SK-N-MC (cell line): ENCODE measurements at places on chromosomes 7 and 10.

DNA sequence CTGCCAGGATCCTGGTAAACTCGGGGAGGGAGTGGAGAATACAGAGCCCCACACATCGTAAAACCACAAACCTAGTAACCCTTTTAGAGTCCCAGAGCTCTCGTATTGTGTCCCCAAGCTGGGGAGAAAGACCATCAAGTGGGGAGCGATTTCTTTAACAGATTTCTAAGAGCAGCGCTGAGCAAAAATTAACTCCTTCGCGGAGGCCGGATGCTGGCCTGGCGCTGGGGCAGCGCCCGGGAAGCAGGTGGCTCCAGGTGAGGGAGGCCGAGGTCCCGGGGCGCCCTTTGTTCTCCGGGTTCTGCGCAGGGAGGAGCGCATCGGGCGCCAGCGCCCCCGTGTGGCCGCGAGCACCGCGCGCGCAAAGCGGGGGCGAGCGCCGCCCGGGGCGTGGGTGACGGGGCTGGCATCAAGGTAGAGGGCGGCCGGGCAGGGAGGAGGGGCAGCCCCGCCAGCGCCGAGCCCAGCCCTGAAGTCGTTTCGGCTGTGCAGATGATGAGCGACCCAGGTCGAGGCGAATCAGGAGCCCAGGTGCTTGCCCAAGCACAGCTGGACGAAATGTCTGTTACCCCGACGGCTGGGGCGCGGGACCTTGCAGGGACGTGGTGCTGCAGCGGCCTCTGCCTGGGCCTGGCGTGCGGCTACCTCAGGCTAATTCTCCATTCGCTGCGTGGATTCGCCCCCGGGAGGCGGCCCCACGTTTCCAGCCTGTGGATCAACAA is 10.4 kb upstream of the FGFR2 start:
- no peak for DNase-seq

DNA sequence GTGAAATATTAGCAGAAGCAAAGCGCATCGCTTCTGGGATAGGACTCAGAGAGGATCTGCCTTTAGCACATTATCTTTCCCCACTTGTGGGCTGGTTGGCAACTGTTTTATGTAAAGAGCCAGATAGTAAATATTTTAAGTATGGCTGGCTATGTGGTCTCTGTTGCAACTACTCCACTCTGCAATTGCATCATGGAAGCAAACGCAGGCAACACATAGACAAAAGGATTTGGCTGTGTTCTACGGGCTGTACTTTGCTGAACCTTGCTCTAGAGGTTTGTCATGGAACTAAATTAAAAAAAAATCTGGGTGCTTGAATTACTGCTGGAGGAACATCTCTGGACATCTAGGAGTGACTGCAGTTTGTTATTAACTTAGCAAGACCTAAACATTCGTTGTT is 307.8 kb upstream of the TPK1 start:
- no peak for DNase-seq

DNA sequence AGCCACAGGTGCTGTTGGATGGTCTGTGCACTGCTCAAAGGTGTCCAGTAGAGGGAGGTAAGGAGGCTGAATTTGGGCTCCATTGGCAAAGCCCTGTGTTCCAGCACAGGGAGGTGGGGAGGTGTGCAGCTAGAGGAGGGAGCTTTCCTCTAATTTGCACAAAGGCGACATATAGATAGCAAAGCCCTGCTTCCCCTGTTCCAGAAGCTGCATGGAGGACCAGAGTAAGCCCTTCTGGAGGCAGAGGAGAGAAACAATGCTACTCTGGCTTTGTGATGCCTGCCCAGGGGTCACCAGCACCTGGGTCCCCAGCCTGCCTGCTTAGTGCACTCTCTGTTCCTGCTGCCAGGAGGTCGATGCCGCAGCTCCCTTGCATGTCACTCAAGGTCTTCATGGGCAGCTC is 3.4 kb upstream of the ARHGAP22 start:
- no peak for DNase-seq

DNA sequence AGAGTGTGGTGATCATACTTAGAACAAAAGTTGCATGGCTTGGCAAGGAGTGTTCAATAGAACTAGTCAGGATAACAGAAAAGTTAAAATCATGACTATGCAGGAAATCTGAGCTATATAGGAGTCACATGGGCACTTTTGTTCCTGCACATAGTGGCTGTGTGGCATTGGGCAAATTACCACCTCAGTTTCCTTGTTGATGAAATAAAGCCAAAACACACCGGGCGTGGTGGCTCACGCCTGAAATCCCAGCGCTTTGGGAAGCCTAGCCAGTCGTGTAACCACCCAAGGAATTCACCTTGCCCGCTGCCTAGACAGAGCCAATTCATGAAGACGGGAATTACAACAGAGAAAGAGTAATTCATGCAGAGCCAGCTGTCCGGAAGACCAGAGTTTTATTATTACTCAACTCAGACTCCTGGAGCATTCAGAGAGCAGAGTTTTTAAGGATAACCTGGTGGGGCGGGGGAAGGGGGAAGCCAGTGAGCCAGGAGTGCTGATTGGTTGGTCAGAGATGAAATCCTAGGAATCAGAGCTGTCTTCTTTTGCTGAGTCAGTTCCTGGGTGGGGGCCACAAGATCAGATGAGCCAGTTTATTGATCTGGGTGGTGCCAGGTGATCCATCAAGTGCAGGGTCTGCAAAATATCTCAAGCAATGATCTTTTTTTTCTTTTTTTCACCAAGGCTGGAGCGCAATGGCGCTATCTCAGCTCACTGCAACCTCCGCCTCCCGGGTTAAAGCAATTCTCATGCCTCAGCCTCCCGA is 6.4 kb upstream of the MKRN1 start:
- no peak for DNase-seq

GRCh38 chr10:119429771-119430170 is 112.7 kb downstream of the RGS10 start:
- no peak for DNase-seq

- no peak for DNase-seq
Measured at GRCh38 chr10:16789261-16789660, 28.0 kb downstream of the RSU1 start.
